SK-N-MC (cell line): ENCODE measurements at places on chromosomes 4 and X.
A peak's percentile ranks its signal among the peaks of the same experiment; 100 is the strongest.

DNA sequence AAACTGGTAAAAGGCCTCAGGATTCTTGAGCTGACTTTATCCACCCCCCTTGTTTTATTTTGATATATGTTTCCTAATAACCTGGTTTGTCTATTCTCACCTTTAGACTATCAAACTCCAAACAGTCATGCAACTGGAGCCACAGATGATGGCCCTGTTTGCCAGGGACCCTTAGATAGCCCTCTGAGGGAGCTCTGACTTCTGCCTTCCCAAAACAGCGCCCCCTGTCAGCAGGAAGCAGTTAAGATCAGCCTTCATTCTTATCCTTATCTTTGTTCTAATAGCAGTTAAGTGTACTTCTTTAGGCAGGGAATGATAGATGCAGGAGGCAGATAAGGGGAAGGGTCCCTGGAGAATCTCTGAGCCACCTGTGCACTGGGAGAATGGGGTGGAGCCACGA is 27.5 kb upstream of the CXCL13 start:
- DNase-seq = no peak

DNA sequence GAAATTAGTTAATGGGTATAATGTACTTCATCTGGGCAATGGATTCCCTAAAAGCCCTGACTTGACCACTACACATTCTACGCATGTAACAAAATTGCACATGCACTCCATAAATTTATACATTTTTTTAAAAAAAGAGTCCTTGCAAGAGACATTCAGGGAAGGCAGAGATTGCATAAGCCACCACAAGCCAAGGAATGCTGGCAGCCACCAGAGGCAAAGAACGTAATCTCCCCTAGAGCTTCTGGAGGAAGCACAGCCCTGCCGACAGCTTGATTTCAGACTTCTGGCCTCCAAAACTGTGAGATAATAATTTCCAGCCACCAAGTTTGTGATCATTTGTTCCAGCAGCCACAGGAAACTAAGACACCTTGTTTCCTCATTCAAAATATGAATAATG is 185.6 kb upstream of the GALNT7 start:
- DNase-seq = no peak

- DNase-seq = peak; percentile 86
These were observed 3.3 kb downstream of the KLF3 start for GRCh38 chr4:38667085-38667893.

DNA sequence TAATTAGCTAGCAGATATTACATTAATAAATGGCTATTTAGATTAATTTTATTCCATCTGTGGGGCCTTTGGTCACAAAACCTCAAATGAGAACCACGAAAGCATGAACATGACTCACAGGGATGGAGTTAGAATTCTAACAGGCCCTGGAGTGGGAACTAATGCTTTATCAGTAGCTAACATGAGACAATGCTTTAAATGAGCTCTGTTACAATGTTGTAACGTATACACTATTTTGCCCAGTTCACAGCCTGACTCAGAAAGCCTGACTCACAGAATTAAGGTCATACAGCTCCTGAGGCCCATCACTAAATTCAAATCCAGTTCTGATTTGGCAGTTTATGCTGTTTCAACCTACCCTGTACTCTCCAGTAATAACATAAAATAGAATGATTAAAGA is 23.2 kb downstream of the VEGFC start:
- no peak for DNase-seq

DNA sequence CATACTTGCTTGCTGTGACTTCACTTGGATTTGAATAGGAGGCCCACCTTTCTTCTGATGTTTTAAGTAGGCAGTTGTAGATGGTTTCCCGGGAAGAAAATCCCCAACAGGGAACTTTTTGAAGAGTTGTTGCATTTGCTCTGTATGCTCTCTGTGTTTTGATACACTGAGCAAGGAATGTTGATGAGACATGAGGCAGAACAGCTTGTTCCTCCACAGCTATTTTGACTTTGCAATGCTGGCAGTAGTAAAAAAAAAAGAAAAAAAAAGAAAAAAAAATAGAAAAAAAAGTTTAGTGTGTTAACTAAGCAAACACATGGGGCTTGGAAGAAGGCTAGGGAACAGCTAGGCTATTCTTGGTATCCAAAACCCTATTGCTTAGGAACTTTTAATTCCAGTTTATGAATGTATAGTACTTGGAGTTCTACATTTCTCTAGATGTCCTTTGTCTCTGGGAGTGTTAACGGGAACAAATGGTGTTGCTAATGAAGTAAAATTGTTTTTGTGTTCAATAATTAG is 23.4 kb upstream of the PAQR3 start:
- no peak for DNase-seq

- DNase-seq = peak; percentile 73
These were observed 35.3 kb downstream of the SUPT20HL1 start for GRCh38 chrX:24395775-24396174.

DNA sequence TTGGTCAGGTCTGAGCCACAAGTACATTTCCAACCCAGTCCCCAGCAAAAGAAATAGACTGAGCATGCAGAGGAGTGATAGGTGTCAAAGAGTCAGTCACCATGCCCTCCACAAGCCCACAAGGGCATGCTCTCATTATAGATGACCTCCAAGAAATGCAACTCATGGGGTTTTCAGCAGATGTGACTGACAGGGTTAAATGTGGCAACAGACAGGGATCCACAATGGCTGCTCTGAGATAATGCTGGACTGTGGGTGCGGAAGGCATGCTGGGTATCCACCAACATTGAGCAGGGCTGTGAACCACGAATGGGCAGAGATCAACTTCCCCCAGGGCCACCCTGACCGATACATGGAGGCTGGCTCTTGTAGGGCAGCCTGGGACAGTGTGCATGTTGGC is 115.8 kb downstream of the BCOR start:
- DNase-seq = no peak

DNA sequence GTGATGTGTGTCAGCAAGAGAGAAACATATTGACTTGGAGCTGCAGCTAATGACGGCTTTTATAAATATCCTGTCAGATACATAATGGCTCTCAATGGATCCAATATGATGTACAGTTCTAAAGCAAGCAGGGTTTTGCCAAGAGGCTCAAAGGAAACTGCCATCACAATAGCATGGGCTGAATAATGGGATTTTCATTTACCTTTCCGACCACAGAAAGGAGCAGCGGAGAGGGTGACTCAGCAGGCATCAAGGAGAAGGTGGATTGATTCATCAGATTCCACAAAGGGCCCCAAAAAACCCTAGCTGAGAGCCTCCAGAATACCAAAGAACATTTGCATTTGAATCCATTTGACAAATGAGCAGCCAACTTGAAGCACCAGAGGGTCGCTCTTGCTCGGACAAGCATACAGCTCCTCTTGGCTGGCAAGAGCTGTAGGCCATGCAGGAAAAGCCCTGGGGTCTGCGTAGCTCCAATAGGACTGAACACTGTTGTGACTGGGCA is 355.7 kb upstream of the NOCT start:
- no peak for DNase-seq

GRCh38 chr4:156609421-156609820 is 362.2 kb downstream of the PDGFC start:
- no peak for DNase-seq

- no peak for DNase-seq
These were observed 59.6 kb upstream of the GPR174 start for GRCh38 chrX:79084923-79085322.
